ENCODE measurements at places on chromosomes 6 and 20. TPM values are rescaled to one million over a fixed set of nuclear protein-coding genes. Genes with fewer than 3 reads are reported as not detected.

- DNase-seq: no peak
These were observed 48.7 kb upstream of the DACT2 start for GRCh38 chr6:168368066-168368820.

- DNase-seq: no peak
These were observed 7.1 kb downstream of the CALHM6 start for GRCh38 chr6:116468293-116468692.

DNA sequence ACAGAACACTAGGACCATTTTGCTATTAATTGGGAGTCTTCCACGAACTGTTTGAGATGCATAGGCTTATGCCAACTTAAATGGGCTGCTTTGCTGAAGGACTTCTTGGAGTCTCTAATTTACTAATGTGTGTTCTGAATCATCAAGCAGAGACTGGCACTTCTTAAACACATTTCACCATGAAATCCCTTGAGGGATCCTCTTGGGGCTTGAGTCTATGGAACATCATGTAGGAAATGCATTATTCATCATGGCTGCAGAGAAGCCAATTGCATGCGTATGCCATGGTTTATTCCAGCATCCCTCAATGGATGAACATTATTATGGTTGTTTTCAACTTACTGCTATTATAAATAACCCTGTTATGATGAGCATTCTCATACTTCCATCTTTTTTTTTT, 73.4 kb downstream of the FGD2 start:
- DNase-seq: no peak

DNA sequence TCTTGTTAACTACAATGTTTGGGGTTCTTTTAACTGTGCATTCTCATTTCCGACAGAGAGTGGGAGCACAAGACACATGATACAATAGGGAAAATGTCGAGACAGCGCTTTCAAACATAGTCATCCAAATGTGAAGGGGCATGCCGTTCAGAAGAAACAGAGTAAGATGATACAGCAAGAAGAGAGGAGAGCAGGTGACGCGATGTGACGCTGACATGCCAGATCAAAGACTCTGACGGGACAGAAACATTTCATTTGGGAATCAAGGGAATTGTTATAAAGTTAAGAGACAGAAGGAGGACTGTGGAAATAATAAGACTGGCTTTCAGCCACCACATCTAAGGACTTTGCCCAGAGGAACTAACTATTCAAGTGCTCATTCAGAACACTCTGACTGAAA, 117.4 kb downstream of the FAXC start:
- DNase-seq: no peak

EYS gene
- total RNA-seq: 0.07 TPM

EYA4 gene
- total RNA-seq: 1.3 TPM
